ENCODE measurements at places on chromosomes 4 and X.
A peak's percentile ranks its signal among the peaks of the same experiment; 100 is the strongest.

DNA sequence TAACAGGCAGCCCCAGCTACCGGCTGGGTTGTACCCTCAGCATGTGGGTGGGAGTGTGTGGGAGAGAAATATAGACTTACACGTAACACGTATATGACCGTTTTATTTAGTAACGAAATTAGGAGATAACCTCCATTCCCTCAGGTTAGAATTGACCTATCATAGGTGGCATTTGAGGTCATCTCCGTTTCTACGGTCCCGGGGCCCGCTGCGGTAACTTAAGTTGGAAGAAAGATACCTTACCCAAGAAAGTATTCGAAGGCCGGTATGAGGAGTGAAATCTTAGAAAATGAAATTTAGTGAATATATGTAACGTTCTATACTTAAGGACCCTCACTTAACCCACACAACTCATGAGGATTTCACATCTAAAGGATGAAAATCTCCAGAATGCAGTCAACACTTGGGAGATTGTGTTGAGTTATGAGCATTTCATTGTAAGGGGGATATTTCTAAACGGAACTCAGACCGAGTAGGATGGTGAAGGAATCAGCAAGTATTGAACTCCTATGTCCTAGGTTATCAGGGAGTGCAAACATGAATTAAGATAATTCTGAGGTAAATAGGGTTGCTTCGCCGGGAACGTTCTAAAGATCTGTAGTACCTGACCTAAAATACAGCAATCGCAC is 891 bp downstream of the CISD2 start:
- DNase-seq = no peak

GRCh38 chr4:4407299-4408131 is 20.6 kb downstream of the NSG1 start:
- no peak for DNase-seq

- DNase-seq = no peak
Measured at GRCh38 chr4:178633263-178633662, 1191.0 kb upstream of the AGA start.

GRCh38 chr4:113122066-113122465 is 72.6 kb downstream of the ANK2 start:
- no peak for DNase-seq

DNA sequence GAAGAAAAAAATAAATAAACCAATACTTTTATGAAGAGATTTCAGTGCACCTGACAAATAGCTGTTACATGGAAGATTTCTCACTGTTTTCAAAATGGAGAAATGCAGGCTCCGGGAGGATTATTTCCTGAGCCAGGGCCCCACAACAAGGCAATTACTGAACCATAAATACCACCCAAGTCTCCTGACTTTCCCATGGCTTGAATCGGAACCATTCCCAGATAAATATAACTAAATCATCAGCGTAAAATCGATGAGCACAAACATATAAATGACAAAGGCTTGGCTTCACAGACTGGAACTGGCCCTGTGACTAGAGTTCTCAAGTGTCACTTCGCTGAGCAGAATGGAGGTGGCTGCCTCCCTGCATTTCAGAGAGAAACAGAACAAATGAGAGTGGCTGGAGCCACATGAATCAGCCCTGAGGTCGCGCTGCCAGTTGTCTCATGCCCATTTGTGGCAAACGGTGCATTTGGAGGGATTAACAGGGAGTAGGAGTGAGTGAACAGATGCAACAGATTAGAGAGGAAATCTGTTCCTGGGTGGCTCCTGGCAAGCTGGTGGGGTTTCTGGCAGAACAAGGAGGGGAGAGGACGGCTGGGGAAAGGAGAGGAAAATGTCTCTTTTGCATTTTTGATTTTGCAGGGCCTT is 57.3 kb upstream of the STIM2 start:
- DNase-seq = no peak

GRCh38 chr4:6333301-6334202 is 63.9 kb downstream of the WFS1 start:
- DNase-seq = no peak

GRCh38 chrX:10677490-10677889 is 57.1 kb upstream of the MID1 start:
- no peak for DNase-seq

DNA sequence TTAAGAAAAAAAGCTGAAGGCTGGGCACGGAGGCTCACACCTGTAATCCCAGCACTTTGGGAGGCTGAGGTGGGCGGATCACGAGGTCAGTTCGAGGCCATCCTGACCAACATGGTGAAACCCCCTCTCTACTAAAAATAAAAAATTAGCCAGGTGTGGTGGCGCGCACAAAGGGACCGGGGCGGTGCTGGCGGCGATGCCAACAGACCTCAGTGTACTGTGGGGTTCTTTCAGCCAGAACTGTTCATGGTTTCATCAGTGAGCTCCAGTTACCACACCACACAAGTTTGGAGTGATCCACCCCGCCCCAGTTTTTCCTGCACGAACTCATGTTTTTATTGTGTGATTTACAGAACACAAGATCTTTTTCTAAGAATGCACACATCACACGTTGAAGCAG is 21.2 kb upstream of the IRAK1 start:
- no peak for DNase-seq

GRCh38 chr4:24105327-24106038 is 215.6 kb upstream of the PPARGC1A start:
- no peak for DNase-seq

- peak; percentile 21 for DNase-seq
Measured at GRCh38 chr4:184751585-184751956, 17.7 kb upstream of the CENPU start.

- DNase-seq = no peak
Measured at GRCh38 chr4:84319124-84319523, 180.0 kb downstream of the NKX6-1 start.

DNA sequence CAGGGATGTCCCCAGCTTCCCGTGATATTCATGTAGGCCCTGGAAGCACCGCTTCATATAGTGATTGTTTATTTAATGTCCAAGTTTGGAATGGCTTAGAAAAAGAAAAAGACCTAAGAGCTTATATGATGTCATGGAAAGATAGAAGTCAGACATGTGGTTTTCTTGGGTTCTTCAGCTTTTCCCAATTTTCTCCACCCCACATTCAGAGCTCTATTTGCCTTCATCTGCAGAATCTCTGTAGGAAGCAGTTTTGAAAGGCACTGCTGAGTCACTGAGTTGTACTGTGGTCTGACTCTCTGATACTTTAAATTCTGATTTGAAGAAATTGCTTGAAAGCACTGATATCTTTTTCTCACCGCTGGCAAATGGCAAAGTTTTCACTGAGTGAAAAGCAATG is 120.6 kb upstream of the EDNRA start:
- no peak for DNase-seq

DNA sequence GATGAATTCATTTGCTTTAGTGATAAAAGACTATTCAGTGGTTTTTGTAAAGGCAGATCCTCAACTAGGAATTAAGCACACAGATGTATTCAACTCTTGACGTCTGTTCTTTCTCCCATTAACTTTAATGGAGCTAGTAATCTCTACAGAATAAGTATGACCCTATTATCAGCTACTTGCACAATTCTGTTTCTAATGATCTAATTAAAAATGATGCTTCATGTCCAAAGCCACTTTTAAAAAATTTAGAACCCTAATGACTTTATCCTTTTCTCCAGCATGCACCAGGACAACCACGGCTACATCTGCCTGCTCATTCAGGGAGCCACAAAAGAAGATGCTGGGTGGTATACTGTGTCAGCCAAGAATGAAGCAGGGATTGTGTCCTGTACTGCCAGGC is 85.4 kb downstream of the CBR4 start:
- DNase-seq = no peak

- no peak for DNase-seq
Measured at GRCh38 chrX:29397506-29397905, 810.3 kb downstream of the IL1RAPL1 start.

GRCh38 chr4:4871242-4871572 is 11.7 kb downstream of the MSX1 start:
- peak; percentile 22 for DNase-seq

- DNase-seq = peak; percentile 43
Measured at GRCh38 chr4:47933840-47934239, 19.5 kb upstream of the NFXL1 start.

All from hematopoietic multipotent progenitor cell (in vitro differentiated cells).